NCI-H1694 (cell line): ENCODE measurements at places on chromosomes 1 and 21.

- DNase-seq: no peak
Measured at GRCh38 chr1:151825204-151825603, 6.4 kb downstream of the RORC start.

DNA sequence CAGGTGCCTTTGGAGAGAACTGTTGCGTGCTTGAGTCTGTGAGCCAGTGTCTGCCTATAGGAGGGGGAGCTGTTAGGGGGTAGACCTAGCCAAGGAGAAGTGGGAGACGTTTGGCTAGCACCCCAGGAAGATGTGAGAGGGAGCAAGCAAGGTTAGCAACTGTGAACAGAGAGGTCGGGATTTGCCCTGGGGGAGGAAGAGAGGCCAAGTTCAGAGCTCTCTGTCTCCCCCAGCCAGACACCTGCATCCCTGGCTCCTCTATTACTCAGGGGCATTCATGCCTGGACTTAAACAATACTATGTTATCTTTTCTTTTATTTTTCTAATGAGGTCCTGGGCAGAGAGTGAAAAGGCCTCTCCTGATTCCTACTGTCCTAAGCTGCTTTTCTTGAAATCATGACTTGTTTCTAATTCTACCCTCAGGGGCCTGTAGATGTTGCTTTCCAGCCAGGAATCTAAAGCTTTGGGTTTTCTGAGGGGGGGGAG is 2.4 kb downstream of the BTG2 start:
- DNase-seq: no peak

DNA sequence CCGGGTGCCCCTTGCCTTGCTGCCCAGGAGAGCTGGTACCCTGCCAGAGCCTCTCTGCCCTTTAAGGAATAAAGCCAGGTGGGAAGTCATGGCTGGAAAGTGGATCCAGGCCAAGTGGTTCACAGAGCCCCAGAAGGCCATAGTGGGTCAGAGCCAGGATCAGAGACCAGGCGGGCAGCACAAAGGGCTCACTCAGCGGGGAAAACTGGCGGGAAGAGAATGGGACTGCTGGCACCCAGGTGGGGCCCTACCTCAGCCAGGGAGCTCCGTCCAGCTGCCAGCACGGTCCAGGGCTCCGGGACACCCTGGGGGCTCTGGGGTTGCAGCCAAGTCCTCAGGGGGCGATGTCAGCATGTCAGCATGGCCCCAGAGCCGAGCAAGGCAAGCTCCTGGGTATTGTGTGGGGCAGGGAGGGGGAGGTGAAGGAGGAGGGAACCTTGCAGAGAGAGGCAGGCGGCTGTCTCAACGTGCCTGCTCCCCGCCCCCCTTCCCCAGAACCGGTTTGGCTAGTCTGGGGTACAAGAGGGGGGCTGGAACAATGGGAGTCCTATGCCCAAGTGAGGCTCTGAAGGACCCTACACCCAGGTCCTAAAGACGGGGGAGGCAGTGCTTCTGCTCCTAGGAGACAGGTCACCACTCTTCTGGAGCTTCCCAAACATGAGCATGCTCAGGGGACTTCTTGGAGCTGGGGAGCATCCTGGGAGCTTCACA is at the start of gene ARHGEF19:
ARHGEF19 (minus strand) TSS at position 402 of the 711 bp plus-strand sequence. CDS start 3,598 bp downstream, outside the sequence.
- DNase-seq: no peak

GRCh38 chr1:166484871-166485270 is 318.1 kb upstream of the FAM78B start:
- DNase-seq: no peak

- DNase-seq: no peak
Measured at GRCh38 chr1:151584278-151584677, 27.6 kb upstream of the SNX27 start.

DNA sequence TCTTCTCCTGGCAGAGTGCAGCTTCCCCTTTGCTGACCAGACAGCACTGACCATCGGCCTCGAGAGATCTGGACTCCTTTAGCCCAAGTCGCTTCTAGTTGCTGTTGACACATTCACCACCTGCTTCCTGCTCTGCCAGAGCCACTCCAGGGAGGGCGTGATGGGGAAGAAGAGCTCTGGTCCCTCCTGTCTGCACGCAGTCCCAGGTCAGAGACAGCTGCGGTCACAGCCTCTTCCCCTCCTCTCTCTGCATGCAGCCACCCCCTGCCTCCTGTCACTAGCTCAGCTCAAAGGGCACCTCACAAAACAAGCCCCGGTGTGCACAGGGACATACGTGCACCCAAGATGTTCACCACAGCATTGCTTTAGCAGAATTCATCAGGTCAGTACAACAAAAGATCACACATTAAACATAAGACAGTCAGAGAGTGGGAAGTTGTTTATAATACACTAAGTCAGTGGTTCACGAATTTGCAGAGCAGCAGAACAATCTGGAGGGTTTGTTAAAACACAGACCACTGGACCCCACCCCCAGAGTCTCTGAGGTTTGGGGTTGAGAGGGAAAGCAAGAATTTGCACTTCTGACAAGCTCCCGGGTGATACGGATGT is 132.9 kb downstream of the SYF2 start:
- DNase-seq: no peak

- DNase-seq: no peak
Measured at GRCh38 chr1:9181990-9182783, 52.4 kb upstream of the H6PD start.

DNA sequence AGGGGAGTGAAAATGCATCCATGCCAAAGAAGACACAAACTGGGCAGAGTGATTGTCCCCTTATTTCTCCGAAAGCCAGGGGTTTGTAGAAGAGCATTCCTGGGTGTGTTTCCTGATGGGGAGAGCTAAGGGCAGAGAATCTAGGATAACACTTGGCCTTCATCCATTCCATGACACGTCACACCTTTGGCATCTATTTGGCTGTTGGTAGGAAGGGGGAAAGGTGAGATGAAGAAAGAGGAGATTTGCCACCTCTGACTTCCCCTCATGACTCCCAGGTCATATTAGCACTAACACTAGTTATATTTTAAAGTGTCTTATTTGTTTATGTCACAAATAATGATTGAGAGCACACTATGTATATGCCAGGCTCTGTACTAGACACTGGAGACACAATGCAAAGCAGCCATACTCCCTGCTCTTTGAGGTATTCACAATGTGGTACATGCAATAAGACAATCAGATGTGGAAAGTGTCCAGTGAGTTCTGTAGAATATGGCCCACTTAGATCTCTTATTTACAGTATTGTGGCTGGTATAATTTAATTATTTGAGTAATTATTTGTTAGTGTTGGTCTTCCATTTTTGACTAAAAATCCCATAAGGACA is 54.5 kb upstream of the GADD45A start:
- DNase-seq: no peak

GRCh38 chr1:11308699-11309224 is 35.8 kb downstream of the UBIAD1 start:
- no peak for DNase-seq

GRCh38 chr1:1763657-1764621 is 14.3 kb downstream of the NADK start:
- DNase-seq: no peak

DNA sequence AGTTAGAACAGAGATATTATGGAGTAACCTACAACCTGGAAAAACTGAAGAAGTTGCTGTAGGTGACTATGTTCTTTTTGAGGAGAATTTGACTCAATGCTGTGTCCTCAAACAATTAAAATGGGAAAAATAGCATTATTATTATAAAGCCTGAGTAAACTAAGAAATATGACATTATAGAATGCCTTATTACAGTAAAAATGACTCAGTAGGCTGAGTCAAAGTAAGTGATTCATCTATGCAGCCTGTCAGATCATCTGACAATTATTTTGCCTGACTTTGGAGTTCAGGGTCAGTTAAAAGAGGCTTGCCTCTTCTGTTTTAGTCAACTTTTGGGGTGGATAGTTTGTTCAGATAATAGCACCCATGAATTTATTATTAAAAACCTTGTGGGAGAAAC is 150.8 kb upstream of the PTGFR start:
- no peak for DNase-seq

- DNase-seq: no peak
Measured at GRCh38 chr1:181087400-181087901, 1.0 kb upstream of the IER5 start.

DNA sequence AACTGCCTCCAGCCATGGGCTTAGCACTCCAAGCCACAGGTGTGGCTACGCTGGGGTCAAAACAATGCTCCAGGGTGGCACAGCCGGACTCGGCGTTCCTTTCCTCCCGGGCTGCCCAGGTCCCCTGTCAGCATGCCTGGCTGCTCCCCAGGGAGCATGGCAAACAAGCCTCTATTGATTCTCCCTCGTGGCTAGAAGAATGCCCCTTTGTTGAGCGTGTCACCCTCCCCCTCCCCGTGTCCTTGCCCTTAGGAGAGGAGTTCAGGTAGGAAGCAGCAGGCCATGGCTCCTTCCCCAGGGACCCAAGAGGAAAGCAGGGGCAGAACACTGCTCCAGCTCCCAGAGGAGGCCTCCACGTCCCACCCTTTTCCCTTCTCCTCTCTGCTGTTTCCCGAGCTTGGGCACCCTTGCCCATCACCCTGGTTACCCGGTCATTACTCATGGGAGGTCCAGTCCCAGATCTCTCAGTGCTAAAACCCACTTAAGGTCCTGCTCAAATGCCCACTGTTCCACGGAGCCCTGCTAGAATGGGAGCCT is 57.4 kb upstream of the CITED4 start:
- DNase-seq: no peak

DNA sequence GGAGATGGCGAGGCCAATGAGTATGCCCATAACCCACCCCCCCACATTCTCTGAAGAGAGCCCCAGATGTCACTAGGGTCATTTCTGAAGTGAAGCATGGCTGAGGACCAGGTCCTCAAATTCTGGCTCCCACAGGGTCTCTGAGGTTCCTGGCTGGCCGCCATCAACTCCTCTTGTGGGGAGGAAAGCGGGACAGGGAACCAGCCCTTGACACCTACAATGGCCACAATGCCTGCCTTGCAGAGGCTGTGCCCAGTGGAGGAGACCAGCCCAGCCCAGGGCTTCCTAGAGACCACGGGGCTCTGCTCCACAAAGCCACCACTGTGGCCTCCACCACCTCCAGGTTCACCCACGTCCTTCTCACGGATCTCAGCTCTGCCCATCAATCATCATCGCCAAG is 120.1 kb upstream of the ARHGEF16 start:
- DNase-seq: no peak

GRCh38 chr1:60068393-60069045 is 5.1 kb downstream of the C1orf87 start:
- no peak for DNase-seq

- DNase-seq: no peak
Measured at GRCh38 chr1:23628951-23629387, 62.6 kb upstream of the RPL11 start.

GRCh38 chr1:28258628-28259251 is 578 bp upstream of the SESN2 start:
- DNase-seq: no peak

GRCh38 chr21:45788637-45789506 is 145.3 kb downstream of the PCBP3 start:
- DNase-seq: no peak

DNA sequence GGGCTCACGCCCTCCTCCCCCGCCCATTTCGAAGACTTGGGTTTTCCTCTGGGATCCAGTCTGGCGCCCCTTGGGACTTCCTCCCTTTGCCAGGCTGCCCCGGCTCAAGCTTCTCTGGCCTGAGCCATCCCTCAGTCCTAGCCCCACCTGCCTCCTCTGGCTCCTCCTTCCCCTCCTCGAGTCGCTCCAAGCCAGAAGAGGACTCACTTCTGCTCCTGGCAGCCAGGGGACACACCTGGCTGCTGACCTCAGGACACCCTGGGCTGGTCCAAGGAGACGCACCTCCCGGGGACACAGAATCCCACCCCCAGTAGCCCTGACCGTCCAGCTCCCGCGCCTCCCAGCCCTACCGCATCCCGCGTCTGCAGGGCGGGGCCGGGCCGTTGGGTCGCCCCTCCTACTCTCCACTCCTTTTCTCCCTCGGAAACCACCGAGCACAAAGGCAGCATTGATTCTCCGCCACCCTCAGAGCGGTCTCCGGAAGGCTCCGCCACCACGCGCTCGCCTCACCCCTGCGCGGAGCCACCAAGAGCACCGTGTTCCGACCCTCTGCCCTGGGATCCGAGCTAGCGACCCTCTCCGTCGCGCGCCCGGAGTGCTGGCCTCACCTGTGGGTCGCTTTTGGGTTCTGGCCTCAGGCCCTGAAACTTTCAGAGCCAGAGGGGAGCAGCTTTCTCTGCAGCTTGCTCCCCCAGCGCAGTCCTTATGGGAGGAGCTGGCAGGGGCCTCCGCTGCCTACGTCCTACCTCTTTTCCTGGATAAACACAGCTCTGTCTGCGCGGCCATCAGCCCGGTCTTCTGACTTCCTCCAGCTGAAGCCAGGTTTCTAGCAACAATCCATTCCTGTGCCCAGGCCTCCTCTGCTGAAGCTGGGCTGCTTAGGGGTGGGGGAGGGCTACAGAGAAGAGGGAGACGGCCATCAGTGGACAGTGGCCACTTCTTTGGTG is at the start of gene C2CD4D:
C2CD4D (minus strand) TSS at position 364 of the 947 bp plus-strand sequence. CDS start 831 bp downstream, outside the sequence.
- no peak for DNase-seq

DNA sequence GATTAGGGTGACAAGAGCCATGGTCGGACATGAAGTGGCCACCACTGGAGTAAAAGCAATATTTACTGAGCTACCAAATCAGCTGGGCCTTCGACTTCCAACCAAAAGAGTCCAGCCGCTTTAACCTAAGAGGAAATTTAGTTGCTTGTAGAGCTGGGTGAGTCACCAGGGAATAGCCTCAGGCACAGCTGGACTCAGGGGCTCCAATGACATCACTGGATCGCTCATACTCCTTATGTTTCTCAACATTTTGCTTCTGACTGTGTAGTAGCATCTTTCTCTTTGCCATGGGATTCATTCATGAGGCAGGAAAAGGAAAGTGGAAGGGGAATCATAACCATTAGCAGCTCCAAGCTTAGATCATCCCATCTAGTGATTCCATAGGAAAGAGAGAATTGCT is 664.4 kb downstream of the MATN1 start:
- DNase-seq: no peak

DNA sequence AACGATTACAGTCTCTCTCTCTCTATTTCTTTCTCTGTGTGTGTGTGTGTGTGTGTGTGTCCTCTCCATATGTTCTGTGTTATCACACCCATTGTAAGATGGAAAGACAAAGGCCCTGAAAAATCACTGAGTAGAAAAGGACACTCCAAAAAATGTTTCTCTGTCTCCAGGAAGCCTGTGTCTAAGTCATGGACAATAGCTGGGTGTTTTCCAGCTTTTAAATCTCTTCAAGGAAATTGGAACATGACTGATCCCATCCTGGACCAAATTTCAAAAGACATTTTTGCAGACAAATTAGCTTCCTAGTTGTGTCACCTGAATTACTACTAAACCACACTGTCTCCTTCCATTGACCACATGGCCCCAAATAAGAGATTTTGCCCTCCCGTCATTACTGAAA is 31.0 kb upstream of the LMX1A start:
- DNase-seq: no peak

DNA sequence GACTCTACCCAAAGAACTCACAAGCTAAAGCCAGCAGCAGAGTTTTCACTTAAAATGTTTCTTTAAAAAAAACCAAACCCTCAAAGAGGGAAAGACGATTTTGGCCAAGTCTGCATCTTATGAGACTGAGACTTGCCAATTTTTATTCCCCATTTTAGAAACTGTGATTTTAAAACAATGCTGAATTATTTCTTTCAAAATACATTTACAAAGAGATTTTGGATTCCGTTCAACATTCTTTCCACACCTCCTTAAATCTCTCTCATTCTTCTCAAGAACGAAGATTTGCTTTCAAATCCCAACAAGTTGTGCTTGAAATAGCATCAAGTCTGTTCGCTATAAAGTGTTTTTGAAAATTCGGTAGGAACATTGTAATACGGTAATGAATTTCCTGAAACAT is 133.9 kb upstream of the VANGL1 start:
- no peak for DNase-seq
